ENCODE measurements at places on chromosomes 7 and 10. TPM values are rescaled to one million over a fixed set of nuclear protein-coding genes. Genes with fewer than 3 reads are reported as not detected.

KCNIP2 gene
- total RNA-seq, result 0.53 TPM

- no peak for DNase-seq
- H3K4me3 ChIP-seq, result no peak overlapping the region
- peak overlapping the region; percentile 13 for H3K27ac ChIP-seq
- no peaks in the 10 kb centered on the region for H3K36me3 ChIP-seq
Measured at GRCh38 chr7:22561321-22561811, 61.4 kb upstream of the STEAP1B start.

GRCh38 chr7:130309986-130310385, 17.0 kb downstream of the CPA4 start:
- H3K36me3 ChIP-seq, result no peaks in the 10 kb centered on the region
- DNase-seq, result no peak
- H3K4me1 ChIP-seq, result no peaks in the 10 kb centered on the region
- no peak overlapping the region for H3K4me3 ChIP-seq

DNA sequence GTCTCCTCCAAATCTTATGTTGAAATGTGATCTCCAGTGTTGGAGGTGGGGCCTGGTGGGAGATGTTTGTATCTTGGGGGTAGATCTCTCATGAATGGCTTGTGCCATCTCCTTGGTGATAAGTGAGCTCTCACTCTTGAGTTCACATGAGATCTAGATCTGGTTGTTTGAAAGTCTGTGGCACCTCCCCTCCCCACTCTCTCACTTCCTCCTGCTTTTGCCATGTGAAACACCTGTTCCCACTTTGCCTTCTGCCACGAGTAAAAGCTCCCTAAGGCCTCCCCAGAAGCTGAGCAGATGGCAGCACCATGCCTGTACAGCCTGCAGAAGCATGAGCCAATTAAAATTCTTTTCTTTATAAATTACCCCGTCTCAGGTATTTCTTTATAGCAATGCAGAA, 23.5 kb downstream of the TMEM229A start:
- no peak for DNase-seq
- H3K4me1 ChIP-seq, result no peaks in the 10 kb centered on the region
- no peak overlapping the region for H3K4me3 ChIP-seq

MEPCE gene
- 25.1 TPM for total RNA-seq

GRCh38 chr7:28711114-28711513, 247.0 kb downstream of the TRIL start:
- H3K27ac ChIP-seq, result no peak overlapping the region
- H3K4me3 ChIP-seq, result no peak overlapping the region
- no peaks in the 10 kb centered on the region for H3K4me1 ChIP-seq
- H3K36me3 ChIP-seq, result no peaks in the 10 kb centered on the region
- no peak for DNase-seq
- no peaks in the 10 kb centered on the region for H3K27me3 ChIP-seq

WDR86 gene
- total RNA-seq, result 0.31 TPM

DNA sequence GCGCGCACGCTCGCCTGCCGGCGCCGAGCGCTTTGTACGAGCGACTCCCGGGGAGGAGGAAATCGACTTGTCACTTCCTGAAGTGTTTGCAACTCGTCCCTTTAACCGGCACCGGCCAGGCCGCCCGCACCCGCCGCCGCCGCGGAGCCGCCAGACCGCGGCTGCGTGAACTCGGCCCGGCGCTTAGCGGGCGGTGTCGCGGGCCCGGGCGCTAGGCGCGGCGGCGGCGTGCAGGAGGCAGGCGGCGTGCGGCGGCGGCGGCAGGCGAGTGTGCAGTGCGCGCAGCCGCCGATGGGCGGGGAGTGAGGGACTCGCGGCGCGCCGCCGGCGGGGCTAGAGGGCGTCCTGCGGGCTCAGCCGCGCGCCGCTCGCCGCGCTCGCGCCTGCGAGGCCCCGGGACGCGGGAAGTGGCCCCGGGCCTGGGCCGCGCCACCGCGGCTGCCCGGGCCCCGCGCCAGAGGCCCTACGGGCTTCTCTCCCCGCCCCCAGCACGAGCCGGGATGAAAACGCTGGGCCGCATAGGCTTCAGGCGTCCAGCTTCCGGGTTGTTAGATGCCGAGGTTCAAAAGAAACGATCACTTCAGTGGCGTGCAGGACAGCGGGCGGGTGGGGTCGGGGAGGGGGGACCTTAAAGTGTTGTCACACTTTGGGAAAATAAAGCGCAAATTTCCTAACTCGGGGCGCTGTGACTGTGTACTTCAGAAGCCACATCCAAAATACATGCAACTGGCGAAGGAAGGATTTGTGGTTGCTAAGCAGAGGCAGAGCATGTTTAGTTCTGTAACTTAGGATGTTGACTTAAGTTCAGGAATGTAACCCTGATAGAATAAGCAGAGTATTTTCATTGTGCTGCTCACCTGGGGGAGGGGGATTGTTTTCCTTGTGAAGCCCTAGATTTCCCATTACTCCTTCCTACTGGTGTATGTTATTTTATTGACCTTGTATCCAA, at the start of gene FAM53B:
Gene FAM53B (minus strand): TSS at position 277 of the 949 bp plus-strand sequence. CDS start 37,665 bp downstream, outside the sequence.
- H3K27me3 ChIP-seq, result no peaks in the 10 kb centered on the region
- H3K36me3 ChIP-seq, result no peaks in the 10 kb centered on the region

FKBP6 gene
- total RNA-seq, result not detected

- peaks cover 19% of the 10 kb centered on the region for H3K36me3 ChIP-seq
- peak; percentile 94 for DNase-seq
- H3K27me3 ChIP-seq, result no peaks in the 10 kb centered on the region
- H3K4me3 ChIP-seq, result peak within 1 kb of the TSS; percentile 96
- peaks cover 20% of the 10 kb centered on the region for H3K4me1 ChIP-seq
Measured at GRCh38 chr7:26201247-26202018, at the start of gene CBX3. TSS of gene CBX3 (plus strand) at chr7:26201745. CDS start at chr7:26202999, 1,254 bp downstream.

DNA sequence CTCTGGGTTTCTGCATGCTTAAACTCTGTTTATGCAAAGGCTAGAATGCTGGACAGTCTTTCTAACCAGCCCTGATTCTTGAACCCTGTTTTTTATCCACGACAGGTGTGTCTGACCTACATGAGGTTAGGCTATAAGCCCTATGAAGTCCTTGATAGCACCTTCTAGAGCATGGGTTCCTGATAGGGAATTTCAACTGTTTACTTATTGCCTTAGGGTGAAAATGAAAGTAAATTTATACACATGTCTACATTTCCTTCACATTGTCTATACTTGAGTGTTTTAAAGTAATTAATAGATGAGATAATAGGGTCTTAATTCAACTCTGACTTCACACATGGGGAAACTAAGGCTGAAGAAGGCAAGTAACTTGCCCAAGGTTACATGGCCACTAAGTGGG, 35.5 kb downstream of the ADRA2A start:
- H3K4me3 ChIP-seq, result no peak overlapping the region
- peaks cover 7% of the 10 kb centered on the region for H3K4me1 ChIP-seq
- DNase-seq, result no peak
- no peaks in the 10 kb centered on the region for H3K36me3 ChIP-seq
- no peaks in the 10 kb centered on the region for H3K27me3 ChIP-seq

ZPBP gene
- not detected for total RNA-seq

DNA sequence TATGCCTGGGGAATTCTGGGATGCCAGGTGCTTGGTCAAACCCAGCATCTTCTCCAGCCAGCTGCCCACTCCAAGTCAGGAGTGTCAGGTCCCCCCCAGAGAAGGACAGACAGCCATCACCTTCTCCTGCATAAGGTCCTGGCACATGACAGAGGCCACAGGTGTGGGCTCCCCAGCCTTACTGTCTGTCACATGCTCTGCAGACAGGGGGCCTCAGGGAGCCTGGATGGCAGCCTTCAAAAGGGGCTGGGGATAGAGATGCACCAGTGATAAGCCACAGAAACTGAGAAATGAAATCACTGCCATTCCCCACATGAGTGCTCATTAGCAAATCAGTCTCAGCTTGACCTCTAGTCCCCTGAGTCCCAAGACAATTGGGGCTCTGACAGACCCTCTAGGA, 72.9 kb downstream of the PLXNA4 start:
- H3K4me3 ChIP-seq, result no peak overlapping the region
- no peak overlapping the region for H3K27ac ChIP-seq
- H3K36me3 ChIP-seq, result no peaks in the 10 kb centered on the region

- H3K27me3 ChIP-seq, result no peaks in the 10 kb centered on the region
- DNase-seq, result no peak
- H3K36me3 ChIP-seq, result no peaks in the 10 kb centered on the region
- H3K4me1 ChIP-seq, result peaks cover 9% of the 10 kb centered on the region
Measured at GRCh38 chr7:66503551-66504031, 125.1 kb upstream of the KCTD7 start.

- H3K4me1 ChIP-seq, result no peaks in the 10 kb centered on the region
- no peak overlapping the region for H3K4me3 ChIP-seq
- H3K27me3 ChIP-seq, result no peaks in the 10 kb centered on the region
- no peak overlapping the region for H3K27ac ChIP-seq
- no peak for DNase-seq
Measured at GRCh38 chr7:128963327-128963757, 25.6 kb downstream of the IRF5 start.

ERVW-1 gene
- not detected for total RNA-seq

DNA sequence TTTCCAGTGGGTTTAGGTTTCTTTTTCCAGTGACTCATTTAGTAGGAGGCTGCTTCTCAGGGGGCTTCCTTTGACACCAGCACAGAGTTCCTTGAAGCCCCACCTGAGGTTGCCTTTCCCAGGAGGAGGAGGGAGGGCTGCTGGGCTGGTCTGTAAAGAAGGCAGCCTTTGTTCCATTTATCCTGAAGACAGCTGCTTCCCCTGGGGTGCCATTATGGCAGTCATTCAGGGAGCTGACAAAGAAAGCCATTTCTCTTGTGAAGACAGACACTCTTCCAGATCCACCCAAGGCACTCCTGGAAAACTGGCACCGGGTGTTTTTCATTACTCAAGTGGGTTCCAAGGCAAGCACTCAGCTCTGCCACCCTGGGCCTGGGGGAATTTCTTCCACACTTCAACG, 54.0 kb downstream of the MTURN start:
- no peak overlapping the region for H3K4me3 ChIP-seq
- no peak for DNase-seq
- H3K4me1 ChIP-seq, result no peaks in the 10 kb centered on the region
- no peaks in the 10 kb centered on the region for H3K27me3 ChIP-seq
- H3K36me3 ChIP-seq, result no peaks in the 10 kb centered on the region
- H3K27ac ChIP-seq, result no peak overlapping the region

GPR158 gene
- total RNA-seq, result 0.04 TPM

GRCh38 chr10:34993782-34994181, 96.4 kb downstream of the CUL2 start:
- no peak overlapping the region for H3K4me3 ChIP-seq
- H3K27ac ChIP-seq, result no peak overlapping the region
- H3K36me3 ChIP-seq, result no peaks in the 10 kb centered on the region
- no peak for DNase-seq

DNA sequence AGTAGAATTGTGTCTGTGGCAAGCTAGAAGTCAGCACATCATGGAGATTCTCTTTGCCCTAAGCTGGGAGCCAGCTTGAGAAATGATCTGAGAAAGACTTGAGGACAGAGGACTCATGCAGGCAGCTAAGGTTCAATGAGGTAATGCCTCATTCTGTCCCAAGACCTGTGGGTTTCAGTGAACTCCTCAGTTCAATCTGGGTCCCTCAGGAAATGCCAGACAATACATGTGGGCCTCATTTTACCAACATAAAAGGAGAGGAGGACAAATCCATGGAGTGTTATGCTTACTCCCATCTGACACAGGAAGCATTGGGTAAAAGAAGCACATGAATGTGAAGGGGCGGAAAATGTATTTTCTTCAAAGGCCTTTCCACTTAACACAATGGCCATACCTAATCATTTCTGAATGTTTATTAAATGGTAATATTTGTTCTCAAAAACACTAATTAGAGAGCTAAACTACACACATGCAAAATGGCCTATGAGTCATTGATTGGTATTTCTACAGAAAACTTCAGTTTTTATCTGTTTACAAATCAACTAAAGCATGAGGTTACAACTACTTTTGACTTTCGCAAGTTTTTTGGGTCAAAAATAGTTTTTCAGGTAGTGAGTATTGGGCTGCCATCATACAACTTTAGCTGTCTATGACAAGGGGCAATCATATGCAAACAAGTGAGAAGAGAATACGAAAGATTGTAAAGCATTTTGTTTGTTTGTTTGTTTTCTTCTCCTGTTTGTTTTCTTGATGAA, 205.3 kb downstream of the CHRM2 start:
- no peak for DNase-seq

GRCh38 chr7:158312789-158313188, 274.8 kb downstream of the PTPRN2 start:
- H3K4me3 ChIP-seq, result no peak overlapping the region
- H3K27ac ChIP-seq, result no peak overlapping the region
- H3K4me1 ChIP-seq, result no peaks in the 10 kb centered on the region
- H3K36me3 ChIP-seq, result no peaks in the 10 kb centered on the region

NEUROG3 gene
- not detected for total RNA-seq

DNA sequence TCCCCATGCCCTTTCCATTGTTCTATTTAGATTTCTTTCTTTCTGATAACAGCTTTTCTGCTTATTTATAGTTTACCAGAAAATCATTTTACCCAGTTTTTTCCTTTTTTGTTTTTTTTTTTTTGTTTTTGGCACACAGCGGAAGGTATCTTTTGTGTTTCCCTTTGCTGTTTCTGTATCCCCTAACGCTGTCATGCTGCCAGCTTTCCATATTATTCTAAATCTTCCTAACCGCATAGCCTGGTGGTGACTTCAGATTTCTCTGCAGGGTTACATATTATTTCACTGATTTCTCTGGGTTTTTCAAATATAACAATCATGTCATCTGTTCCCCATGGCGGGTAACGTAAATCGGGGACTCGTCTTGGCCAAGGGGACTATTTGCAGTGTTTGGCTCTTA, 4.0 kb upstream of the SLC29A4 start:
- H3K27ac ChIP-seq, result no peak overlapping the region
- no peaks in the 10 kb centered on the region for H3K36me3 ChIP-seq
- no peak overlapping the region for H3K4me3 ChIP-seq
- H3K4me1 ChIP-seq, result peaks cover 6% of the 10 kb centered on the region

- no peak overlapping the region for H3K4me3 ChIP-seq
- H3K27me3 ChIP-seq, result no peaks in the 10 kb centered on the region
- H3K4me1 ChIP-seq, result no peaks in the 10 kb centered on the region
- DNase-seq, result peak; percentile 72
Measured at GRCh38 chr7:99365318-99366141, 9.0 kb upstream of the ARPC1B start.

DNA sequence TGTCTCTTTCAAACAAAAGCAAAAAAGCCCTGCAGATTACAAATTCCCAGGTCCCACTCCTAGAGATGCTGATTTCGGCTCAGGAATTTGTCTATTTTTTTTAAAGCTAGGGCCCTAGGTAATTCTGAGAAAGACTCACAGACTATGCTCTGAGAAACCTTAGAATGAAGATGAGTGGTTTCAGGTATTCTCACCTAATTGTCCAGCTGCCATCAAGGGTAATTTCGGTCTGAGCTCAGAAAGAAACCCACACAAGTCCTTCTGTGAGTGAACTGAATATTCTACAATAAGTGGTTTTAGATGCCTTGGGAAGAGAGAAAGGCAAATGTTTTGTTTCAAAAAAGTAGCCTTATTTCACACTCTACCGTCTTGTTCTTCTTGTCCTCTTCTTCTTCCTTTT, 45.7 kb downstream of the DCLRE1A start:
- no peak overlapping the region for H3K27ac ChIP-seq
- no peak for DNase-seq
- no peaks in the 10 kb centered on the region for H3K36me3 ChIP-seq
- no peak overlapping the region for H3K4me3 ChIP-seq
- H3K4me1 ChIP-seq, result no peaks in the 10 kb centered on the region

All from right lobe of liver (tissue), 6 donors.